ENCODE measurements at places on chromosomes 2 and 18.

GRCh38 chr18:79393635-79394533 lies 1.8 kb upstream of the NFATC1 start:
- DNase-seq, result no peak

DNA sequence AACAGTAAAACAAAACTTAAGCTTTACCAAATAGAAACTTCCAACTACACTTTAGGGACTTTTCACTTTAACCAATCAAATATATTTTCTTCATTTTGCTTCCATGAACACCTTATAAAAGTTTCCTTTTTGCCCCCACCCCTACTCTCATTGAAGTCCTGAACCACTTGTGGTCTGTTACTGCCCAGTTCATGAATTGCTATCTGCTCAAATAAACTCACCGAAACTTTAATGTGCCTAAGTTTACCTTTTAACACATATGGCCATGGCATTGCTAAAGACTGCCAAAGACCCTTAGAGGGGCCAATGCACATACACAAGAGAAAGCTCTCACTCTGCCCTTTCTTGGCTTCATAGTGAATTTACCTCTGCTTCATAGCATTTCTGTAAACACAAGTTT lies 195.3 kb downstream of the RND3 start:
- DNase-seq, result no peak

GRCh38 chr2:3491306-3491705 lies 28.0 kb downstream of the ADI1 start:
- DNase-seq, result no peak

DNA sequence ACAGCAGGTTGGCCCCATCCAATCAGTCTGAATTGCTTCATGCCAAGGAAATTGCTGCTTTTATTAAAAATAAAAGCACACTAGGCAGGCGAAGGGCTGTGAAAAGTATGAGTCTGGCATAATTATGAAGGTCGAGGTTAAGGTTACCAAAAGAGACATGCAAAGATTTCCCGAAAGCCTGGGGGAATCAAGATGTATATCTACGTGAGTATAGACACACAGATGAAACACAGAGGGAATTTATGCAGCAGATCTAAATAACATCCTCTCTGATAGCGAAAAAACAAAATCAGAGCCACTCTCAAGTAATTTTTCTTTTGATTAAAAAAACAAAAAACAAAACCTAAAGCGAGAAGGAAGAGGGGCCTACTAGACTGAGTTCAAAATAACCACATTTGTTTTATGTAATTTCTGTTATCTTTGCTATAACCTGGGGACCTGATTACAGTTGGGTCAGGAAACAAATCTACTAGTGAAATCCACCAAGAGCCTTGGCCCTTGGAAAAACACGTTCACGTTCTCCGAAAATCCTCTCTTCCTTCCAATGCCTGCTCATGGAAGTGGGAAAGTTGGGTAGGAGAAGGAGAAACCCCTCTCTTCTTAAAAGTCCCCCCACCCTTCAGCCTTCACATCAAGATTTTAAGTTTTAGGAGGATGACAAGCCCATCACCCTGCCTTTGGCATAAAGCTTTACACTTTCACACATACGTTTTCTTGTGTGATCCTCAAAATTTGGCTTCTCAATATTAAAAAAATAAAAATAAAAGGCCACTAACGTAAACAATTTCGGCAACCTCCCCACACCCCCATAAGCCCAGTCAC lies 1.4 kb downstream of the AAK1 start:
- DNase-seq, result no peak

GRCh38 chr2:151845884-151846283 lies 17.7 kb upstream of the ARL5A start:
- DNase-seq, result no peak

DNA sequence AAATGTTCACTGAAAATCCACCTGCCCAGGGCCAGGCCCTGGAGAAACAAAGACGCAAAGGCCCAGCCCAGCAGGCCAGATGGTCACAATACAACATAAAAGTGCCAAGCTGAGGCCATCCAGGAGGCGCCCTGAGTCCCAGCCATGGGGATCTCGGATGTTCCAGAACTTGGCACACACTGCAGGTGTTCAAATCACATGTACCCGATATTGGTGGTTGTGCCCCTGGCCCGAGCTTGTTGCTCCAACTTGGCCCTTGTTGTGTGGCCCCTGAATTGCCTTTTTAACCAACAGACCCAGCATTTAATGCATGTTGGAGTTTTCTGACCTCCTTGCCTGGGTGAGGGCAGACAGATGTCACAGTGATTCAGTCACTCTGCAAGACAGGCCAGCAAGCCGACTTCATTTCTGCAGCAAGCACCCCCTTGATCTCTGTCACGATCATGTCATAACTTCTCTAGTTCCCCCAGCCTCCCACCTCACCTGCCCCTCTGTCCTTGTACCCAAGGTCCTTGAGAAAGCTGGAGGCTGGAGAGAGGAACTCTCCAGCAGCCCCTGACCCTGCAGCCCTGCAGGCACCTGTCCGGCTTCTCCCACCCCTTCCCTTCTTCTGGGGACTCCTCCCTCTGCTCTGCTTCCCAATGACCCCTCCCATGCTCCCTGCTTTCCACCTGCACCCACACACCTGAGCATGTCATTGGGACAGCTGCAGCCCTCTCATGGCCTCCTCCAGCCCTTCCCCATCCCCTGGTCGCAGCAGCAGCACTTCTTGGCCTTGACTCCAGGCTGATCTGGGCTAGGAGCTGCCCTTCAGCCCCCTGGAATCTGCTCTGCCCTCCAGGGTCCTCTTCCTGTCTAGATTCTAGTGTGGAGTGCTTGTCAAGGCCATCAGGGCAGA lies 9.1 kb downstream of the NGEF start:
- no peak for DNase-seq

- no peak for DNase-seq
These were observed 41.1 kb downstream of the LDLRAD4 start for GRCh38 chr18:13259701-13260100.

GRCh38 chr2:174332217-174332963 lies 2.4 kb upstream of the SP9 start:
- DNase-seq, result no peak

DNA sequence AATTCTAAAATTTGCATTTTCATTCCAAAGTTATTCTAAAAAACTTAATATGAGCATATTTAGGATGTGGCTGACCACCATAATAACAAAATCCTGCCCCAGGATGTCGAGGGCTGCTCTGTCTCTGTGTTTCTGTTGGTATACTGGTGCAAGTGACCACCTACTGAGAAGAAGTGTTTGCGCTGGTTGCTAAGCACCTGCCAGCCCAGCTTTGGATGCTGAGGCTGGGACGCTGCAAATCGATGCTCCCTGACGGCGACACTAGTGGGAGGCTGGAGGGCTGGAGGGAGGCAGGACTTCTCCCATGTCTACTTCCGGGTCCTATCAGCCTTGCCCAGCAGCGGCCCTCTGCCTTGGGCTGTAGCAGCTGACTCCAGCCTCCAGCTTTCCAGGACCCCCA lies 45.0 kb downstream of the LAMA1 start:
- no peak for DNase-seq
